Neural crest cell (in vitro differentiated cells): ENCODE measurements at places on chromosomes 12 and 14. TPM values are rescaled to one million over a fixed set of nuclear protein-coding genes. Genes with fewer than 3 reads are reported as not detected.

DNA sequence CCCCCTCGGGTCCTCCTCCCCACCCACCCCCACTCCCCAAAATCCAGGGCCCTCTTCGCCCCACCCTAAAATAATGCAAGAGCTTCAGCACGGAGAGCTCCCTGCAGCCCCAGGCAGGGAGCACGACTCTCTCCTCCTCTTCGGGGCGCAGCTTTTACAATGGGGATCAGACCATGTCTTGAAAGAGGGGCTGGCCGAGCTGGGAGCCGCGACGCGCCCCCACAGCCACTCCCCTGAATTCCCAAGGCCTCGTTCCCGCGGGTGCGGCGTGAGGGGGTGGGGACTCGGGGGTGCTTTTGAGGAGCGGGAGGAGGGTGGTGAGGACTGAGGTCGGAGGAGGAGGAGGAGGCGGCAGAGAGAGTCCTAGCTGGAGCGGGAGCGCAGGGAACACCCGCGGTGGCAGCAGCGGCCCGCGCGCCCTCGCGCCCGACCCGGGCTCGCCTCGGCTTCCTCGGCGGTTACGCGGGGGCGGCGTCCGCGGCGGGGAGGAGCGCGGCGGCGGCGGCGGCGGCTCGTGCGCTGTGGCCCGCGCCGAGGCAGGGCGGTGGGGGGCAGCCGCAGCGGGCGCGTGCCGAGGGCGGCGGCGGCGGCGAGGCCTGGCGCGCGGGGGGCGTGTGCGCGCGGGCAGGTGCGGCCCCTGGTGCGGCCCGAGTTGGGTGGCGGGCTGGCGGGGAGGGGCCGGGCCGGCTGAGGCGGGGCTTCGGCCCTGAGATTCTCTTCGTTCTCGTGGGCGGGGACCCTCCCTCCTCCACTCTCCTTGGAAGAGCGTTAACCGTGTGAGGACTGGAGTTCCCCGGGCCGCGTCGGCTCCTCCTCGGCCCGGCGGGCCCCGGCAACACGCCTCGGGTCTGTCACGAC lies at the start of gene ANKS1B:
TSS of gene ANKS1B (minus strand) at position 666 of the 858 bp plus-strand sequence. CDS start 699 bp downstream, outside the sequence.
- no peaks in the 10 kb centered on the region for H3K36me3 ChIP-seq
- peaks cover 10% of the 10 kb centered on the region for H3K4me1 ChIP-seq
- peak within 1 kb of the TSS; percentile 89 for H3K4me3 ChIP-seq
- H3K27me3 ChIP-seq = peaks cover 62% of the 10 kb centered on the region
- DNase-seq = peak; percentile 51

- H3K4me1 ChIP-seq = peaks cover 16% of the 10 kb centered on the region
- no peaks in the 10 kb centered on the region for H3K27me3 ChIP-seq
- peak within 1 kb of the TSS; percentile 53 for H3K27ac ChIP-seq
- no peaks in the 10 kb centered on the region for H3K36me3 ChIP-seq
- peak within 1 kb of the TSS; percentile 90 for H3K4me3 ChIP-seq
These were observed at the start of gene LRP10 for GRCh38 chr14:22871224-22872032. LRP10 (plus strand) TSS chr14:22871740; CDS start chr14:22872304, 564 bp downstream.

DNA sequence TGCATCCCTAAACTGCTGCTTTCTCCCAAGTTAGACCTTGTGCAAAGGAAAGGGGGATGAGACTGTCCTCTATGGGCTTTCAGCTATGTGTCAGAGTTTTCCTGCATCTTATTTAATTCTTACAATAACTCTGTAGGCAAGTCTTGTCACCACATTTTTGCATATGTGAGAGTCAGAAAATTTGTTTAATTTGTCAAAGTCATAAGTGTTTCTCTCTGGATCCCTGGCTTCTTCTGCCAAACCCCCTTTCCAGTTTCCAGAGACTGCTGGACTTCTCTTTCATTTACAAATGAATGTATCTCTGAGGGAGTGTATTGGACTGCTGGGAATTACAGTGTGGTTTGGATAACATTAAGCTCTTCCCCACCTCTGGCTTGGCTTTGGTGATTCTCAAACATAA lies 877.6 kb upstream of the SEL1L start:
- H3K4me1 ChIP-seq = no peaks in the 10 kb centered on the region
- DNase-seq = no peak
- no peak overlapping the region for H3K27ac ChIP-seq
- no peaks in the 10 kb centered on the region for H3K36me3 ChIP-seq
- no peak overlapping the region for H3K4me3 ChIP-seq

DNA sequence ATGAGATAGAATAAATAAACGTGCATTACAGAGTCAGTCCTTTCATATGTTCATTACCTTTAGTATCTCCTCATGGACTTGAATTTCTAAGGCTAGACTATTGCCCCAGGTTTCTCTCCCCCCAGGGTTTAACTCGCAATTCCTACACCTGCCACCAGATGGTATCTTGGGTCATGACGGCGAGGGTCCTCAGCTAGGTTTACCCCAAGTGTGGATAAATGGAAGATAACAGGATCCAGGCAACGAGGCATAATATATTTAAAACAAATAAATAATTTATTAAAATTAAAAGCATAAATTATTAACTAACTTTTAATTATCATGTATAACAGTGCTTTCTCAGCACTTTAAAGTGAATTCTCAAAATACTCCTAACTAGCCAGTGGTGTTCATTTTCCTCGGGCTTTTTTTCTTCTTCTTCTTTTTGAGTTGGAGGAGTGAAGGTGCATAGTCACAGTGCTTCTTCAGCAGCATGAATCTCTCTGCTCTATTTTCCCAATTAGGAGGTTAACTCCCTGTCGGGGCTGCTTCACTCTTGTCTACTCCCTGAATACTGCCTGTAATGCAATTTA lies 243.5 kb upstream of the CAND1 start:
- H3K4me3 ChIP-seq = no peak overlapping the region
- peaks cover 4% of the 10 kb centered on the region for H3K36me3 ChIP-seq
- H3K4me1 ChIP-seq = peaks cover 17% of the 10 kb centered on the region
- DNase-seq = peak; percentile 66

GRCh38 chr12:34340534-34341361 lies 318.5 kb downstream of the ALG10 start:
- no peaks in the 10 kb centered on the region for H3K36me3 ChIP-seq
- H3K27ac ChIP-seq = no peak overlapping the region
- no peak overlapping the region for H3K4me3 ChIP-seq
- H3K4me1 ChIP-seq = no peaks in the 10 kb centered on the region

The INSM2 gene
- 0.09 TPM in 1 of 2 replicates, not detected in the other for total RNA-seq

- no peak overlapping the region for H3K27ac ChIP-seq
- DNase-seq = peak; percentile 59
- no peaks in the 10 kb centered on the region for H3K27me3 ChIP-seq
- no peaks in the 10 kb centered on the region for H3K36me3 ChIP-seq
- H3K4me3 ChIP-seq = no peak overlapping the region
These were observed 30.2 kb upstream of the CIPC start for GRCh38 chr14:77067632-77068516.

DNA sequence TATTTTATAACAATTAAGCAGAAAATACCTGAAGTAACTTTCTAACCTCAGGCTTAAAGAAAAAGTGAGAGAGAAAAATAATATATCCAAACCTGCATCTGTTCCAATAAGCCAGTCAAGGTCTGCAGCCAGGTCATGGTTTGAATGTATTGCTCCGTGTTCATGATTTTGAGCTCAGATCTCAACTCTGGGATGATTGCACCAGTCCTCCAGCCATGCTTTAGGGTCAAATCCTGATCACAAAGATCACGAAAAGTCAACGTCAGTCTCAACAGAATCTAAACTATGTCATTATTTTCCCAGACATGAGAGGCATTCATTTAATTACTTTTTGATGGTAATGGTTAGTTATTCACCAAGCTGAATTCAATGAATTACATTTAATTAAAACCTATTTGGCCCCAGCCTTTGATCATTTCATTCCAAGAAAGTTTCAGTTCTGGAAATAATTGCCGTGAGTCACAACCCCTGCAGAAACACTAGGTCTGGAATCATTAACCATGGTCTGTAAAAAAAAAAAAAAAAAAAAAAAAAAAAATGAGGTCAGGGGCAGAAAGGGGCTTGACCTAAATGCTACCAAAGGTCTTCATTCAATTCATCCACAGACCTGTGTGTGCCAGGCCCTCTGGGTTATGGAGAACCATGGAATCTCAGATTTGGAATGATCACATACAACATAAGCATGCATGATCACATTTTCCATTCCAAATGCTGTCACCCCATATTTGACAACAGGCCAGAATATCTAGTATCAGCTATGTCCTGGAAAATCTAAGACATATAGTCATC lies 55.6 kb downstream of the NT5DC3 start:
- peaks cover 9% of the 10 kb centered on the region for H3K4me1 ChIP-seq
- no peak overlapping the region for H3K27ac ChIP-seq
- H3K27me3 ChIP-seq = no peaks in the 10 kb centered on the region
- no peak overlapping the region for H3K4me3 ChIP-seq
